ENCODE measurements at places on chromosomes 2 and 18.

DNA sequence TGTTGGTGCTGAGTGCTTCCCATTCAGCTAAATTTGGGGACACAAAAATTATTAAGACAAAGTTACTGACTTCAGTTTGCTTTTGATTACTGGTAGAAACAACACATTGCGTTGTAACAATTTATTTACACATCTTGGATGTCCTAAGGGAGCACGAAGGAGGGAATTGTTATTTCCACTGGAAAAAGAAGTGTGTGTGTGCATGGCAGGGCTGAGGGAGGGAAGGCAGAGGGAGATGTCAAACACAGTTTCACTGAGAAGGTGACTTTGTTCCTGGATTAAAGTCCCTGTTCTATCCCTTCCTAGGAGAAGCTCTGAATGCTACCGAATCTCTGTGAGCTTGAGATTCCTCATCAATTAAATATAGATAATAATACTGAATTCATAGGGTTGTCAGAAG lies 3.8 kb upstream of the CDH20 start:
- DNase-seq: no peak

DNA sequence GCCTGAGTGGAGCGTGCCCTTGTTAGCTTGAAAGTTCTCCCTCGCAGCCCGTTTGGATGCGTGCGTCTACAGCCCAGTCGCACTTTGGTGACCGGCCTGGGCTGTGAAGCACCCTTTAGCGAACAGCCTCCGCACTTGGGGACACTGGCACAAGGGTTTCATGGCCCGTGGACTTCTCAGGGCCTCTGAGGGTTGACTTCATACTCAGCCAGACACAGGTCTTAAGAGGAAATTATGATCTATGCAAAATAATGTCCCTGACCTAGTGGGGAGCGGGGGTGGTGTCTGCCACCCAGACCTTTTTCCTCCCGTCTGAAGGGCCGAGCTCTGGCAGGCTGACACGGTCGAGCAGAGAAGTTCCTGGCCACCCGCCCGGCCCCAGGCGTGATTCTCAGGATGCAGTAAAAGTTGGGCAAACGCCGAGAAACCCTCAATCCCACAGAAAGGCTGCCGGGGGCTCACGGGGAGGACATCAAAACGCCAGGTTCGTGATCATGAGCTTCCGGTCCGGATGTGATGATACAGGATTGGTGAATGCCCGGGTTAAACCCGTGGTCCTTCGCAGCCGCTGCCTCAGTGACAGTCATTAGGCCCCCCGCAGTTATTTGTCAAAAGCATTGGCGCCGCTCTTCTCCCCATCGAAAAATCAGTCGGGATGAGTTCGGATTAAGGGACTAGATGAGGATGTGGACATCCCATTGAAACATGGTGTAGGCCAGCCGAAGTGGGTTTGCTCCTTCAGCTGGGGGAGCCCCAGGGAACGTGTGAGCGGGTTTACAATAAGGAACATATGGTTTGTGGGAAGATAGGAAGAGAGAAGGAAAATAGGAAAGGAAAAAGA lies 3.6 kb upstream of the PAX3 start:
- DNase-seq: no peak

- DNase-seq: no peak
Observed at GRCh38 chr2:39476524-39476923, 39.4 kb upstream of the MAP4K3 start.

DNA sequence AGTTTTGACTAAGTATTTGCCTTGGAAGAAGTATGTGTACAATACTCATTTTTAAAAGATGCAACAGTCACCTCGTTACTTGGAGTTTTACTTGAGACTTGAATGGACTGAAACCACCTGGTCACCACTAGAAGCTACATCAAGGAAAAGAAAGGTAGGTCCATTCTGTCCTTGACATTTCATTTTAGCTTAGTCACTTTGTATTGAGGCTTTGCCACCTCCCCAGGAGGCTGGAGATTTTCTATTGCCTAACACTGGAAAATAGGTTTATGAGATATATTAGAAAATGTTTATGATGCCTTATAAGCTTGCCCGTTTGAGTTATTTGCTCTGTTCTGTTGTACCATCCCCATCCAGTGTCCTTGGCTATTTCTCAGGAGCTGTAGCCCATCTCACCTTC lies 107.9 kb upstream of the ETAA1 start:
- DNase-seq: no peak

DNA sequence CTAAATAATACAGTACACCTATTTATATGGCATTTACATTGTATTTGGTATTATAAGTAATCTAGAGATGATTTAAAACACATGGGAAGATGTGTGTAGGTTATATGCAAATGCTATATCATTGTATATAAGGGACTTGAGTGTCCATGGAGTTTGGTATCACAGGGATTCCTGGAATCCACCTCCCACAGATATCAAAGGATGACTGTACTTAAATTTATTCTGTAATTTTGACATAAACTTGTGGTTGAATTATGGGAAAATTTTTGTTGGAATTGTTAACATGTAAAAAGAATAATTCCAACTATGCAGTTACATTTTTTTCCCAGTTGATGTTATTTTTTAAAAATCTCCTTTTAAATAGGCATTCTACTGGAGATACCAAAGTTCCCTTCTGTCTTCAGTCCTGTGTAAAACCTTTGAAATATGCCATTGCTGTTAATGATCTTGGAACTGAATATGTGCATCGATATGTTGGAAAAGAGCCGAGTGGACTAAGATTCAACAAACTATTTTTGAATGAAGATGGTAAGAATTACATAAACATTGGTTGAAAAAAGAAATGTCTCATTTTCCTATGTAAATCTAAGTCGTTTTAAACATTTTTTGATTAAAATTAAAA lies 24.1 kb downstream of the GLS start:
- no peak for DNase-seq

DNA sequence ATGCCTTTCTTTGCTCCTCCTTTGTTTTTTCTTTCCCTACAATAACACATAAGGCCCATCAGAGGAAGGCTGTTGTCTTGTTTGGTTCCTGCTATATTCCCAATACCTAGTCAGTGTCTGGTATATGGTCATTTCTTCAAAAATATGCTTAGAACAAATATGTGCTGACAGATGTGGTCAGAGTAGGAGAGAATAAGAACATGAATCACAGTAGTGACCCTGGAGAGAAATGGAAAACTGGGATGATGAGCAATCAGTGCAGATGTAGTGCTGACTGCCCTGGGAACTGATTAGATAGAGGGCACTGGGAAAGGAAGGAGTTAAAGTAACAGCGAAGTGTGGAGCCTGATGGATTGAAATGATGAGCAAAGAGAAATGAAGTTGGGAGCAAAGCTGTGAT lies 189.4 kb upstream of the LHCGR start:
- DNase-seq: no peak

- no peak for DNase-seq
Observed at GRCh38 chr18:45464619-45465018, 150.7 kb upstream of the SLC14A2 start.
